ENCODE measurements at places on chromosomes 5 and 9.

DNA sequence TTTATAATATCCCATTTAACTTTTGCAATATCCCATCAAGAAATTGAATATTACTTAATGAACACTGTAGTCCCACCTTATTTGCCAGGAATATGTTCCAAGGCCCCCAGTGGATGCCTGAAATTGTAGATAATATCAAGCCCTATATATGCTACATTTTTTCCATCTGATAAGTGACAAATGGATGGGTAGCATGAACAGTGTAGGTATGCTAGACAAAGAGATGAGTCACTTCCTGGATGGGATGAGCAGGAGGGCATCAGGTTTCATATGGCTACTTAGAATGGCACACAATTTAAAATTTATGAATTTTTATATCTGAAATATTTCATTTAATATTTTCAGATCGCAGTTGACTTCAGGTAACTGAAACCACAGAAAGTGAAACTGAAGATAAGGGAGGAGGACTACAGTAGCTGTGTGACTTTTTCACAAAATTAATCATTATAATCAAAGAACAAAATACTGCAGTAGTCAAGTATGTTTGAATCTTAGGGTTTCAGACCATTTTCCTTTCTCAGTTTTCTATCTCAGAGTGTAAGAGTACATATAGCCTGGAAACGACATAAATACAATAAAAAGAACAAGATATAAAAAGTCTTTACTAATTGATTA lies 636.4 kb upstream of the ARRDC3 start:
- DNase-seq: peak; percentile 55

- no peak for DNase-seq
Observed at GRCh38 chr5:43290726-43291125, 22.5 kb downstream of the HMGCS1 start.

- no peak for DNase-seq
Observed at GRCh38 chr5:107431536-107431935, 239.2 kb downstream of the EFNA5 start.

DNA sequence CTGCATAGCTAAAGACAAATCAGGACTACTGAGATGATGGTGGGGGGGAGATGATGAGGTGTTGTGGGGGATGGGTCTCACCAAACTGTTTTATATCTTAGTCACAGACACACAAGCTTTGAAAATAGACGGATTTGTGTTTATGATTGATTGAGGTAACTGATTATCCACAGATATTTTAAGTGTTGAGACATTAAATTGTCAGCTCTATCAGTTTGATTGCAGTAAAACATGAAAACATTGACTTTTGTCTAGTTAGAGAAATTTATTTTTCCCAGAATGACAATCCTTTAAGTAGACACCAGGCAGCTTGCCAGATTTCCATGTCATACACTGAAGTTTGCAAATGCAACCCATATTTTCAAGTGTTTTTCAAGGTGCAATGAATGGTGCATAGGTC lies 149.8 kb downstream of the NR2F1-AS1 start:
- no peak for DNase-seq

DNA sequence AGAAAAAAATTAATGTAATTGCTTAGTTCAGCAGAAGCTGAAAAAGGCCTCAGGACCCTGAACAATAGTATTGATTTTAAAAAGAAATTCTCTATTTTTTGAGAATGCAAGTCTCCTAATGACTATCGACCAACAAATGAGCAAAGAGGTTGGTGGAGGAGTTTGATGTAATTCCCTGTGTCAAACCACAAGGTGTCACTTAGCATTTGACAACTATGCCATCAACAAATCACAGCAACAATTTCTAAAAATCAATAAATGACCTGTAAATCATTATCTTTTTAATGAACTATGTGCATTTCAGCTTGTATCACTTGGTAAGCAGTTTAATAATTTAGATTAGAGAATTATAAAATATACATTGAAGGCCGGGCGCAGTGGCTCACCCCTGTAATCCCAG lies 133.7 kb downstream of the PRELID2 start:
- no peak for DNase-seq

- DNase-seq: peak; percentile 87
Observed at GRCh38 chr5:40984884-40985283, 75.6 kb downstream of the C7 start.

DNA sequence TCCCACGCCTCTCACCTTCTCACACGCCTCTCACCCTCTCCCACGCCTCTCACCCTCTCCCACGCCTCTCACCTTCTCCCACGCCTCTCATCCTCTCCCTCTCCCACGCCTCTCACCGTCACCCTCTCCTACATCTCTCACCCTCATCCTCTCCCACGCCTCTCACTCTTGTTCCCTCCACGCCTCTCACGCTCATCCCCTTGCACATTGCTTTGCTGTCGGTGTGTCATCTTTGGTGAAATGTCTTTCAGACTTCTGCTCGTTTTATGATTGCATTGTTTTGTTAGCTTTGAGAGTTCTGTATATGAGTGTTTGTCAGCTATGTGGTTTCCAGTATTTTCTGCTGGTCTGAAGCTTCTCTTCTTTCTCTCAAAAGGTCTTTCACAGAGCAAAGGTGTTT lies 102.7 kb downstream of the EHMT1 start:
- no peak for DNase-seq

DNA sequence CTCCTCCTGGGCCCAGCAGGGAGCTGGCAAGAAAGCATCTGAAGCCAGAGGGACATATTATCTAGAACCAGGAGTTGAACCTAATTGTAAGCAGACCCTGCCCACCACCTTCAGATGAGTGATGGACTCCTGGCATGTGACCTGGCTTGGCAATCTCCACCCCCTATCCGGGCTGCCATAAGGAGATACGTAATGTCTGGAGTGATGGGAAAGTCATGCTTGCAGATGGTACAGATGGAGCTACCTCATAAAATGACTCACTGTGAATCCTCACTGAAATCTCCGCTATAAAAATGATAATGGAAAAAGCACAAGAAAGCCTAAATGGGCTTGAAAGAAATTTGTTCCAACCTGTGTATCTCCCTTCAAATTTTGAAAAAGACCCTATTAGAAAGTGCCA lies 157.5 kb downstream of the DMRT2 start:
- DNase-seq: peak; percentile 48

- DNase-seq: no peak
Observed at GRCh38 chr5:103340717-103341388, 82.3 kb downstream of the MACIR start.

DNA sequence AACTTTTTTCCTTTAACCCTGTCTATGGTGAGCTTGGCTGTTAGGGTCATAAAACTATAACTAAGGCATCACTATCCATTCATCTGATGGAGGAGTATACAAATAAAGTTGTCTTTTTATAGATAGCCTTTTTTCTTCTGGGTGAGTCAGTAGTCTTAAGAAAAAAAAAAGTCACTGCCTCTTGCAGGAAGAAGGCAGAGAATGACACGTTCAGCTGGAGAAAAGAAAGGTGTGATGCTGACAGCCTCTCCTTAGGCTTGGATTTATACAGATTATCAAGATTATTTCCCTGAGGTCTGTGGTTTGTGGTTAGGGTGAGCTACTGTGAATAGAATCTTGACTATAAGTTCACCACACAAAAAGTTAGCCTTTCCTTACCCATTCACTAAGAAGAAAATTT lies 23.0 kb downstream of the EPB41L4B start:
- DNase-seq: peak; percentile 35

DNA sequence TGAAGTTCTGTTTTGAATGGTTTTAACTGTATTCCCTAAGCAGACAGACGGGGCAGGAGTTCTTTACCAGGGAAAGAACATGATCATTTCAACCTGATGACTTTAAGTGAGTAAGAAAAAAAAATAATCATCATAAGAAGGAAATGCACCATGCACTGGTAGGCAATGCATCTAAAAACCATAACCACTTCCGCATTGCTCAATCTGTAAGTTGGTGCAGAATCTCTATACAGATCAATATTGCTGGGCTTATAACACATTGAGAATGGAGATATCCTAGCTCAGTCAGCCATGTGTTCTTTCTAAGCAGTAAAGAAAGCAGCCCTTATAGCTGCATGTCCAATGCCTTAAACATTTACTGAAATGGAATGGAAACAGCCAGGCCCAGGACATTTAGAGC lies 407.1 kb upstream of the DMAC1 start:
- no peak for DNase-seq

- DNase-seq: no peak
Observed at GRCh38 chr9:126166291-126166690, 160.3 kb upstream of the MVB12B start.

DNA sequence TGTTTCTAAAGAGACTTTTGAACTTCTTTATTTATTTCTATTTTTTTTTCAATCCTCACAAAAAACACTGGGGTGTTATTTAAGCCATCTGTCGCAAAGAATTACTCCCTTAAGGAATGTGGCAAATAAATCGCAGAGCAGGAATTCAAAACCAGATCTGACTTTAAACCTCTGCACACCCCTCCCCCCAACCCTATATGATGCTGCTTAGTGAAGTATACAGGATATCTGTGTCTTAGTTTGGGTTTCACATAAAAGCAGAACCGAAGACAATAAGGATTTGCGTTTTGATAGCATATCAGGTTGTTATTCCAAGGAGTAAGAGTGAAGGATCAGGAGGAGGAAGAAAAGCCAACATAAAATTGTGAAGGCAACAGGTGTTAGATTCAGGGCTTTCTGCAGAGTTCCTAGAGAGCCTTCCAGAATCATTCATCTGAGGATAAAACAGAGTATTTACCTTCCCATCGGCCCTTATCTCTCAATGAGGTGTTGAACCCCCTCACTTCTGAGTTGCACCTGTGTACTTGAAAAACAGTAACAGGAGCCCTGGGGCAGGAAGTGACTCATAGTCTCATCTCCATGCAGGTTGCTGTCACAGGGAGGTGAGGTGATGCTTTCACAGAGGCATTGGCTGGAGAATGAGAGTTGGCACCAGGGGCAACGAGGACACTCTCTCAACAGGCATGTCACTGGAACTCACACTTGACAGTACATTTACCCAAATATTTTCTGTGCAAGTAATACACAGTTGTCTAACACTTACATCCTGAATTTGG lies 33.5 kb upstream of the DMRT3 start:
- no peak for DNase-seq

DNA sequence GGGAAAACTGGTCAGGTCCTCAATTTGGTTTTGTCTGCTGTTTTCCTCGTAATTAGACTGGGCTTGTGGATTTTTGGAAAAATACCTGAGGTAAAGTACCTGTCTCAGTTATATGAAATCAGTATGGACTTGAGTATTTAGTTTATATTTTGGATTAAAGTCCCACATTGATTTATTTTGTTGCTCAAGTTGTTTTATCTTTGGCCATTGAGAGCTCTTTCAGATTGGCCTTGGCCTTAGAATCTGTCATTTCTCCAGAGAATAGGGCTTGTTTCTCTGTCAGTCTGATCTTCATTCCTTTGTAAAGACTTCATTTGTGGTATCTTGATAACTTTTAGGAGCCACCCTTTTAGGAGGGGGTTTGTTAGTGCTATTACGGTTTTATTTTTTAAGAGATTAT lies 21.2 kb downstream of the UBAP1 start:
- DNase-seq: no peak

GRCh38 chr5:123449424-123449974 lies 26.3 kb upstream of the CEP120 start:
- DNase-seq: no peak

GRCh38 chr5:178464431-178465048 lies 125.7 kb downstream of the COL23A1 start:
- DNase-seq: no peak

Data from fibroblast of lung (primary cell).